ENCODE measurements at places on chromosomes 7 and 10. TPM values are rescaled to one million over a fixed set of nuclear protein-coding genes. Genes with fewer than 3 reads are reported as not detected.

The RNF148 gene
- total RNA-seq, result 0.18 TPM

The RGS10 gene
- 15.4 TPM for total RNA-seq

The AQP1 gene
- 11.1 TPM for total RNA-seq

The ZNF775 gene
- total RNA-seq, result 14.9 TPM

The TNKS2 gene
- total RNA-seq, result 54.2 TPM

The OR2A5 gene
- not detected for total RNA-seq

The EGR2 gene
- total RNA-seq, result 16.9 TPM

The NRP1 gene
- 51.2 TPM for total RNA-seq

The OR2A12 gene
- total RNA-seq, result not detected

The TAS2R41 gene
- total RNA-seq, result not detected

The NUTM2B gene
- total RNA-seq, result 1.0 TPM

The SFTPA2 gene
- 0.11 TPM for total RNA-seq

The SH2D4B gene
- total RNA-seq, result 0.27 TPM

The MYL7 gene
- 12.5 TPM for total RNA-seq

The ZNF33A gene
- total RNA-seq, result 36.1 TPM

The NPC1L1 gene
- total RNA-seq, result 0.20 TPM

The LRRC18 gene
- not detected for total RNA-seq

The CALHM1 gene
- not detected for total RNA-seq

The FOXI2 gene
- not detected for total RNA-seq

The SPDYE16 gene
- total RNA-seq, result 0.34 TPM

The AKR1B1 gene
- 91.9 TPM for total RNA-seq

The RSPH10B2 gene
- 0.95 TPM for total RNA-seq

The RBAK gene
- total RNA-seq, result 19.9 TPM

The HDAC9 gene
- 32.2 TPM for total RNA-seq

The PILRA gene
- total RNA-seq, result 6.1 TPM

The TUBAL3 gene
- 0.22 TPM for total RNA-seq

The WIPF3 gene
- 7.9 TPM for total RNA-seq

The PAPOLB gene
- 0.22 TPM for total RNA-seq

The TMEM236 gene
- 0.04 TPM for total RNA-seq

The KAZALD1 gene
- 15.9 TPM for total RNA-seq

The NUTM2E gene
- 0.78 TPM for total RNA-seq

The MARCHF5 gene
- total RNA-seq, result 66.1 TPM

The ATOH7 gene
- 0.70 TPM for total RNA-seq

The MUC3A gene
- total RNA-seq, result 2.4 TPM

The DPP6 gene
- 0.18 TPM for total RNA-seq

The MOGAT3 gene
- not detected for total RNA-seq

Measured in mesothelial cell of epicardium (in vitro differentiated cells).